ENCODE measurements at places on chromosomes 5 and 9.

- DNase-seq, result no peak
These were observed 1.9 kb downstream of the GPBP1 start for GRCh38 chr5:57175551-57176309.

- DNase-seq, result no peak
These were observed 484.1 kb upstream of the SEMA6A start for GRCh38 chr5:117058740-117059139.

DNA sequence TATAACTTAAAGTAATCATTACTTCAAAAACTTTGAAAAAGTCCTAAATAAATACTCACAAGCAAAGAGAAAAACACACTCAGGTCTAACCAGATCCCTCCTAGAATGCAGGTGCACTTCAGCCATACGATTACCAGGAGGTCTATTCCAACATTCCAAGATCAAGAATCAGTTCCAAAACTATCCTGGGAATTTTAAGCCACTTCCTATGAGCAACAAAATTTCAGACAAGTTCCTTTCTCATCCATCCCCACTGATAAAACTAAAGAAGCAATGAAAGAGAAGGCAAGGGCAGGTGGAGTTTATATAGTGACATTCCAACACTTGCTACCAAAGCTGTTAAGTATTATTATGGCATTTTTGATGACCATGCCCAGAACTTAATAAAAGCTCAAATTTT, 29.6 kb downstream of the MLLT3 start:
- no peak for DNase-seq

DNA sequence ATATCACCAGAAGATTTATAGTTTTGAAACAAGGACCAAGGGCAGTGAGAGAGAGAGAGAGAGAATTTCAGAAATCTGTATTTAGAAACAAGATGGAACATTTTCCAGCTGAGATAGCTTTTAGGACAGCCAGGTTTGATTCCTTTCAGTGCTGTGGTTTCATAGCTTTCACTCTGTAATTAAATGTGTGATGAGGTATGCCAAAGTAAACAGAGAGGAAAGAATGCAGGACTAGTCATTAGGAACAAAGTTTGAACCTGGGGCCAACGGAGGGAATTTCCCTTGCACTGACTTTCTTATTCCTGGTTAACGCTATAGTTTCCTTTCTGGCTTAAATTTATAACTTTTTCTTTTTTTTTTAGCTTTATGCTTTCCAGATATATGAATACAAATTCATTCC, 10.0 kb upstream of the CCL28 start:
- no peak for DNase-seq

DNA sequence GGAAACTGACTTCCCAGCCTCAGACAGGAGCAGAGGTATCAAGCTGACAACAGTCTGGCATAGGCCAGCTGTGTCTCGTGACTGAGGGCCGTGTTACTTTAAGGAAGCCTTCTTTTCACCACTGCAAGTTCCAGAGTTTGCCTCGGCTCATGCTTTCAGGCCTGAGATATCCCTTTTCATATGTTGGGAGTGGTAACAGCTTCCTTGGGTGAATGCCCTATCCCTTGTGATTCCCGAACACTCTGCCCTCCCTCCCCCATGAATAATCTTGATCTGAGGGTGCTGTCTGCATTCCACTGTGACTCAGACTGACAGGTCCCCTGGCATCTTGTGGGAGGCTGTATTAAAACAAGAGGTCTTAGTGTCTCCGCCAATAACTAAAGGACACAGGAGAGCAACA, 49.7 kb upstream of the ARL15 start:
- peak; percentile 62 for DNase-seq

DNA sequence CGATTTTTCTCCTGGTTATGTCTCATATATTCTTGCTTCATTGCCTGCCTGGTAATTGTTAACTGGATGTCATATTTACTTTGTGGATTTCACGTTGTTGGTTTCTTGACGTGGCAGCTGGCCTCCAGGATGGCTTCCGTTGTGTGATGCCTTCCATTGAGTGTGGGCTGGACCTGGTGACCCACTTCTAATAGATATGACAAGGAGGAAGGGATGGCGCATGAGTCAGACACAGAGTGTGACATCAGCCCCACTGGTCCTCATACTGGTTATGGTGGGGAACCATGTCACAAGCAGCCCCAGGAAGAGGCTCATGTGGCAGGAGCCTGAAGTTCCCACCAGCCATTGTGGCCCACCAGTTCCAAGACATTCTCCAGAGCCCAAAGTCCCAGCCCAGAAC, 6.4 kb upstream of the PAEP start:
- no peak for DNase-seq

- no peak for DNase-seq
These were observed 186.9 kb downstream of the AUH start for GRCh38 chr9:91174772-91175171.

DNA sequence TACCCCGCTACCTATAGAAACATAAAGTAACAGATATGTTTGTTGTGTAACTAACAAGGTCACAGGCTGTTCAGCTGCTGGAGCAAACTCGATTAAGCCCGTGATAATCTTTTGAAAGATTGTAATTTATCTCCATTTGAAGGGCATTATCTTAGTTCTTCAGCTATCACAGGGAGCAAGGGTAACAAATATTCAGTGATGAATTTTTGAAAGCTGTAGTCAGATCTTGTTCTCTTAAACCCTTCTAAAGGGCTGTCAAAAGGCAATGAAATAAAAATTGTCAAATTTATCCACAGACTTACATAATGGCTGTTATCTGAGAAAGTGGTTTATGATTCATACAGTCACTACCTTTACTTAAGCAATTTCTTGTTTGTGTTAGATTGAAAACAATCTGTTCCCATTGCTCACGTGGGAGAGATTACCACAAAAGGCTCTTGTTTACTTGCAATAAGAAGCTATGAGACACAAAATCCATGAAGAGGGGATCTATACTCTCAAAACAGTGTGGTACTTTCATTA, 78.3 kb upstream of the ZNF608 start:
- peak; percentile 2 for DNase-seq

GRCh38 chr9:25724424-25724823, 46.2 kb upstream of the TUSC1 start:
- DNase-seq, result no peak

GRCh38 chr5:83450967-83451248, 20.6 kb upstream of the VCAN start:
- DNase-seq, result no peak

DNA sequence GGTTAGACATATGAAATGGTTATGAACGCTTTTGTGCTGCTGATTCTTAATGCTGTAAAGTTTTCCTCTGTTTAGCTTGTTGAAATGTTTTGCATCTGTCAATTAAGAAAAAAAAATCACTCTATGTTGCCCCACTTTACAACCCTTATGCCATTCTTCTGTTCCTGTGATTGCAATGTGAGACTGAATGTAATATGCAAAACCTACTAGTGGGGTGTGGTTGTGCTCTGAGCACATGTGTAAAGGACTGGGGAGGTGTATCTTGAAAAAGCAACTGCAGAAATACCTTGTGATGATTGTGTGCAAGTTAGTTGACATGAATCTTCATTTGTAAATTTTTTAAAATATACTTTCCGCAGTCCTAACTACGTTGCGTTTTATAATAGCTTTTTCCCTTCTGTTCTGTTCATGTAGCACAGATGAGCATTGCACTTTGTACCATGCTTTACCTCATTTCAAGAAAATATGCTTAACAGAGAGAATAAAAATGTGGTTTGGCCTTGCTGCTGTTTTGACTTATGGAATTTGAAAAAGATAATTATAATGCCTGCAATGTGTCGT, 357.0 kb upstream of the PIK3R1 start:
- no peak for DNase-seq

DNA sequence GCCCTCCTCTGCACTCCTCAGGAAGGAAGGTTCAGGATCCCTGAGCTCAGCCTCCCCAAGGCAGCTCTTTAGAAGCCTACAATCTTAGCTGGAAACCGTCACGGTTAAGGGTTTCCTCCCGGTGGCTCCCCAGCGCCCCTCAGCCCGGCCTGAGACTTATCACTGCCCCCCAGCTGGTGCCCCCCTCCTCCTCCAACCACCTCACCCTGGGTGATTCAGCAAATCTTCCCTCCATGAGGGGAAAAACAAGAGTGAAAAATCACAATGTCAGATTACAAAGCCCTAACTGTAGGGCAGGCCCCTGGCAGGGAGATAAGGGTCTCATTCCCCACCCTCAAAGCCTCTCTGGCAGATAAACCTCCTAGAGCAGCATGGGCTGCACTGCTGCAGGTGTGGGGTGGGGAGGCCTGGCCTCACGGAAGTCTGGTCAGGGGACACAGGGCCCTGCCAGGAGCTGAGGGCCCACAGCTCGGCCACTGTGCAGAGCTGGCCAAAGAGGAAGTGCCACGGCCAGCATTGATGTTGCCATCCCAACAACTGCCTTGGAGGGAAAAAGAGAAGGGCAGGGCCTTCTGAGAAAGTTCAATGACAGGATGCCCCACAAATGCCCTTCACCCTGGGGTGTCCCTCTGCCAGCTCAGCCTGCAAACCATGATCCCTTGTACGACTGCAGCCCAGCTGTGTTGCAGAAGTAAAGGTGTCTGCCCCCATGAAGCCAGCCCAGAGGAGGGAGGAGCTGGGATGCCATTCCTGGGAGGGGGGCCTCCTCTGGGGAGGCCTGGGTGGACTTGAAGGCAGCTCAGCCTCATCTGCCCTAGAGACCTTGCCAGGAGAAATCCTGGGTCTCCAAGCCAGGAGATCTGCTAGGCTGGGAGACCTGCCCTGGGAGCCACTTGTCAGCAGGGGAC, 25.9 kb downstream of the GFI1B start:
- no peak for DNase-seq

- peak; percentile 66 for DNase-seq
These were observed 18.5 kb upstream of the GNE start for GRCh38 chr9:36276781-36277181.

DNA sequence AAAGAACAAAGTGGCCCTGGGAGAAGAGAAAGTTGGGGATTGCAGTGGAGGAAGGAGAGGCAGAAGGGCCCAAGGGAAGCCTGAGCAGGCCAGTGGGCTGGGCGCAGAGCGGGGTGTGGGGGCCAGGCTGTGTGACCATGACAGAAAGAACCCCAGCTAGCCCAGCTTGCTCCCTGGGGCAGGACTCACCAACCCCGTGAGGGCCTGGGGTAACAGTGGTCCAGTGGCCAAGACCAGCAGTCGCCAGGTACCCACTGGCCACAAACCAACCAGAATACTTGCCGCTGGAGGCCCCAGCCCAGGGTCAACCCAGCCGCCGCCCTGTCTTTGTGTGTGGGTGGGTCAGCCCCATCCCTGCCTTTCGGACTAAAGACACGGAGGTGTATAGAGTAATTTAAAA, 146.5 kb downstream of the CACNA1B start:
- DNase-seq, result no peak

- no peak for DNase-seq
These were observed 88.4 kb downstream of the APBA1 start for GRCh38 chr9:69583645-69584234.

- DNase-seq, result no peak
These were observed 33.2 kb downstream of the F2RL2 start for GRCh38 chr5:76590027-76590426.

DNA sequence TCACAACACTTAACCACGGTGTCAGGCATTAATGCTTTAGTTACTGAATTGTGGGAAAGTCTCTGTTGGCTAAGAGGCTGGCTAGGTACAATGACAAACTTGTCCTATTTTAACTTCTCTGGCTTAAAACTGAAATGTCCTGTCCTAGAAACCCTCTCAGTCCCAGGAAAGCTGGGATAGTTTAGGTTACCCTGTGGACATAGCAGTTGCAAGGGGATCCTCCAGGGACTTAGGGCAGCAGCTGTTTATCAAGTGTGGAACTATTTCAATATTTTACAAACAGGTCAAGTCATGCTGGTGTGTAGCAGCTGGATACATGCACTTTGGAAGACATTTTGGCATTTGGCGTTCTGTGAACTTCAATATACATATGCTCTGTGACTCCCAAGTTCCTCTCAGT, 95.0 kb upstream of the ARRDC3 start:
- no peak for DNase-seq

DNA sequence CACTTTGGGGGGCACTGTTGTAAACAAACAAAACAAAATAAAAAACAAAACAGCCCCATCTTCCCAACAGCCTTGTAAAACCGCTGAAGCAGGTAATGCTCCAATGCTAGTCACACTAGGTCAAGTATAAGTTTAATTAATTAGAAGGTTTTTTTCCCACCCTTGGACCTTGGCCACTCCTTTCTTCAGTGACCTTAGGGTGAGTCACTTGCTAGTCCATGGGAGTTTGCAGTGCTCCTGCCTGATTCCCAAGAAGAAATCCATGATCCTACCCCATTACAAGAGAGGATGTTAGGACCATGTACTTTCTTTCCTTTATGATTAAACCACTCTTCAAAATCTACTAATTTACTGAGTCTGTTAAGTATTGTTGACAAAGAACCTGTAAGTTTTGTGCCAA, 192.2 kb upstream of the CDKN2B start:
- DNase-seq, result no peak

DNA sequence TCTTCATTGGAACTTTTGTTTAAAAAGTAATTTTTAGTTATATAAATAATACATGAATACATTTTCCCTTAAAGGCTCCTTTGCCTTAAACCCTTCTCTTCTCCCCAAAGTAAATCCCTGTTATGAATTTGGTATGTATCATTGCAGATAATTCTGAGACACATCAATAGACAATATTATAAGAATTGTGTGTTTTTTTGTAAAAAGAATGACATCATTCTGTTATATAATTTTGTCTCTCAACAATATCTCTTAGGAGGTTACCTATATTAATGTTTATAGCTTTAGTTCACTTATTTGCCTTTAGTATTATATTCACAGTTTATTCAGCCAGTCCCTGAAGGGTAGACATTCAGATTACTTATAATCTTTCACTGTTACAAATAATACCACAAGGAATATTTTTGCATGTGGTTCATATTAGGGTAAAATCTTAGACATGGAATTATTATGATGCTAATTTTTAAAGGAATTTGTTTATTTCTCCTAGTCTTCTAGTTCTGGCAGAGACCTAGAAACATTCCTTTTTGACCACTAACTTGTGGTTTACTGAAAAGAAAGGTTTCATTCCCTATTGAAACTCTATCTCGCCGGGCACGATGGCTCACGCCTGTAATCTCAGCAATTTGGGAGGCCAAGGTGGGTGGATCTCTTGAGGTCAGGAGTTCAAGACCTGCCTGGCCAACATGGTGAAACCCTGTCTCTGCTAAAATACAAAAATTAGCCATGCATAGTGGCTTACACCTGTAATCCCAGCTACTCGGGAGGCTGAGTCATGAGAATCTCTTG, 105.6 kb downstream of the KCTD16 start:
- DNase-seq, result no peak

GRCh38 chr9:26597542-26598149, 295.0 kb downstream of the CAAP1 start:
- DNase-seq, result no peak

- no peak for DNase-seq
These were observed 121.1 kb upstream of the SLC25A48 start for GRCh38 chr5:135713161-135713915.

GRCh38 chr5:143527808-143528207, 124.3 kb upstream of the NR3C1 start:
- DNase-seq, result no peak

GRCh38 chr9:128073253-128073886, 5.3 kb downstream of the SLC25A25 start:
- DNase-seq, result no peak

DNA sequence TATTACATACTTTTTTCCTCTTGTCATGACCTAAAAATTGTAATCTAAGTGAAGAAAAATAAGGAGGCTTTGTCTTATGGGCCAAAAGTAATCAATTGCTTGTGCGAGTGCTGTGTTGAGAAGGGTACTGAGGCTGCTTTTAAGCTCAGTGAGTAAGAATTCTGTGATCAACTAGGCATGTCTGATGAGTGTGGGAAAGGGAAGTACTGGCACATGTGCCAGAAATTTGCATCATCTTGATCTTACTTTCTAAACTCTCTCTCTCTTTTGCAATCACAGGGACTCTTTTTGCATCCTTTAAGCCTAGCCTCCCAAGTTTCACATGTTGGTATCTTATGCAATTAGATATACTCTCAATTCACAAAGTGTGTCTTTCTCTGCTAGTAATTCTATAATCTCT, 329.9 kb downstream of the KIF4B start:
- no peak for DNase-seq
